ENCODE measurements at places on chromosomes 3 and 15.

- no peak for DNase-seq
These were observed 121.2 kb downstream of the TLE3 start for GRCh38 chr15:69976366-69976994.

- DNase-seq = no peak
These were observed 53.5 kb upstream of the WNT5A start for GRCh38 chr3:55540579-55540978.

DNA sequence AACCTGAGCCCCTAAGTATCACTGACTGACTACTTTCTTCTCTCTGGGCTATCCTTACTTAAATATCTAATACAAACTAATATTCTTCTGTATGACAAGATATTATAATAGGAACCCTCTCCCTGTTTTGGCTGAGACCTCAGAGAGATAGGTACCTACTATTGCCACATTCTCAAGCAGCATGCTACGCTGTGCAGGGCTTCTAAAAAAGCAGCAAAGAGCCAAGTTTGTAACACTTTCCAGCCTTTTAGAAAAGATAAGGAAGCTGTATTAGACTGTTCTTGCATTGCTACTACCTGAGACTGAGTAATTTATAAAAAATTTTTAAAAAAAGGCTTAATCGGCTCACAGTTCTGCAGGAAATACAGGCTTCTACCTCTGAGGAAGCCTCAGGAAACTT is 126.8 kb upstream of the ABI3BP start:
- DNase-seq = no peak

DNA sequence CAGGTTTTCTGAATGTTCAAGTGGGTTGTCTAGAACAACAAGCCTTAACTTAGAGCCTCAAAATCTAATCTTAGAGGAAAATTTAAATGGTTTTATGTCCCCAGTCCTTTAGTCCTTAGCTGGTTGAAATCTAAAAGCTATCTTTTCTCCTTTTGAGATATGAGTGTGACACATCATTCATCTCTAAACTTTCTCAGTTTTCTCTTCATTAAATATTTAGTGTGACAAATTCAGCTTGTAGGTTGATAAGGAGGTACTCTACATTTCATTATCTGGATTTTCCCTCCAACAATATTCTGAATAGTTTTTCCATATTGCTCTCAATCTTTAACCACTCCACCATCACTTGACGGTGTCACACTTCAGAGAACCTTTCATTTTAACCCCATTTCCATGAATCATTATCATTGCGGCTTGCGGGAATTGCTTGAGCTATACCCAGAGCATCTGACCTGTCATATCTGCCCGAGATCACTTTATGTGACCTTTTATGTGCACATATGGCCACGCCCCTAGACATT is 16.1 kb upstream of the ATP8B4 start:
- no peak for DNase-seq

DNA sequence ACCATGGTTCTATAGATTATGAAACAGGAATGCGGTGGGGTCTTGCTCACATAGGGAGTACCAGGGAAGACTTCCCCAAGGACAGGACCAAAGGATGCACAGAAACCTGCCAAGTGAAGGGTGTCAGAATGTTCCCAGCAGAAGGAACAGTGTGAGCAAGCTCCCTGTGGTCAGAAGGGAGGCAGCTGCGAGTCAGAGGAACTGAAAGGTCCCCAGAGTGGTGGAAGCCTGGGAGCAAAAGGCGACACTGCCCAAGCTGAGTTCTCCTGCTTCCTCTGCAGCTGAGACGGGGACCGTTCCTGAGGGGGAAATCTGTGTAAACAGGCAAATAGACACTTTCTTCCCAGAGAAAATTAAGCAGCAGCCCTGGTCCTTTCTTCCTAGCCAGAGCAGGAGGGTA is 14.2 kb upstream of the SLC6A6 start:
- no peak for DNase-seq

GRCh38 chr15:47293466-47294162 is 423.7 kb upstream of the SEMA6D start:
- no peak for DNase-seq

GRCh38 chr3:68162644-68163043 is 508.2 kb upstream of the SUCLG2 start:
- no peak for DNase-seq

GRCh38 chr3:192060160-192060781 is 599.3 kb downstream of the PYDC2 start:
- DNase-seq = peak; percentile 46

DNA sequence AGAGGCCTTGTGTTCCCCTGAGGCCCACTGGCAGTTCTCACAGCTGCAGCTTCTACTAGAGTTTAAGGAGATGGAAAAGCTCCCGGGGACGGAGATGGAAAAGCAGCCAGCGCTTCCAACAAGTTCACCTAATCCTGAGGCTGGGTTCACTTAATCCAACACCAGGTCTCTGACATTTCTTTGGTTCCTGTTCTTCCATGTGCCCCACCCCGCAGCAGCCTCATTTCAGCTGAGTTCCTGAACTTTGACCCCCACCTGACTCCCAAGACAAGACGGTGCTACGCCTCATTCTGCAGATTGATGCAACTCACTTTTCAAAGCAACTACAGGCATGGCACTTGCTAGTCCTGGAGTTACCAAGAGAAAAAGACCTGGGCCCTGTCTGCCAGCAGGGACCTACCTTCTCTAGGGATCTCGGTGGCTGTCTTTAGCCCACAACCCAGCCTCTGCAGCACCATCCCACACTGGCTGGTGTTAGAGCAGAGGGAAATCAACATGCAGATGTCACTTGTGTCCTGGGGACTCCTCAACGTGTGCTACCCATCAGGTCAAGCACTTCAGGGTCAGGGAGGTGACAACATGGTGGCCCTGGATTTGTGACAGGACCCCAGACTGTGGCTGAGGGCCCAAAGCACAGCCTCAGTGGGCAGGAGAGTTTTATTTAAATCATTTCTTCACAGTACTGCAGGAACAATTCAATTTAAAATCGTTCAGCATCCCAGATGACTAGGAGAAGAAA is 406.1 kb downstream of the VPS13C start:
- DNase-seq = no peak

- no peak for DNase-seq
These were observed 48.2 kb downstream of the SV2B start for GRCh38 chr15:91148243-91148642.
